ENCODE measurements at places on chromosomes 3 and 15. TPM values are rescaled to one million over a fixed set of nuclear protein-coding genes. Genes with fewer than 3 reads are reported as not detected.

DNA sequence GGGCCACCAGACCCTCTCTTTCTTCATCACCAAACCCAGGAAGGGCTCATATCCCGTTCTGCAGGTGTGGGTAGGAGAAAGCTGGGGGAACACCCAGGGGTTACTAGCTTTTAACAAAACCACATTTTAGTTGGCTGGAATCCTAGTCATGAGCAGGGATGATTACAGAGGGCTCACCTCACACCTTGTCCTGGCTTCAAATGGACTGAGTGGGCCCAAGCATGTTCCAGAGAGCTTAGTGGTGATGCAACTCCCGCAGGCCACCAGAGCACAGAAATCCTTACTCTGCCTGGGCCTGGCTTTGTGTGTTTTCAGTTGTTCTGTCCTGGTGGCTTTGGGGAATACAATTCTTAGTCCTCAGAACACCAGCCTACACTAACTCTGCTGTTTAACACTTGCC, 56.8 kb upstream of the RYK start:
- DNase-seq, result no peak

GRCh38 chr3:170425491-170426239, 7.0 kb downstream of the CLDN11 start:
- peak; percentile 17 for DNase-seq

GRCh38 chr3:4351164-4351855, 48.1 kb downstream of the SETMAR start:
- DNase-seq, result no peak

CEP70 gene
- 55.7 TPM for total RNA-seq

C3orf62 gene
- 15.1 TPM for total RNA-seq

All from progenitor cell of endocrine pancreas (in vitro differentiated cells).